ENCODE measurements at places on chromosomes 5 and 9.

GRCh38 chr5:115683081-115683480 is 57.2 kb upstream of the TMED7 start:
- DNase-seq, result no peak

GRCh38 chr9:130663977-130664250 is 480 bp upstream of the PRDM12 start:
- no peak for DNase-seq

- peak; percentile 33 for DNase-seq
Measured at GRCh38 chr9:128787659-128788058, 606 bp downstream of the TBC1D13 start.

DNA sequence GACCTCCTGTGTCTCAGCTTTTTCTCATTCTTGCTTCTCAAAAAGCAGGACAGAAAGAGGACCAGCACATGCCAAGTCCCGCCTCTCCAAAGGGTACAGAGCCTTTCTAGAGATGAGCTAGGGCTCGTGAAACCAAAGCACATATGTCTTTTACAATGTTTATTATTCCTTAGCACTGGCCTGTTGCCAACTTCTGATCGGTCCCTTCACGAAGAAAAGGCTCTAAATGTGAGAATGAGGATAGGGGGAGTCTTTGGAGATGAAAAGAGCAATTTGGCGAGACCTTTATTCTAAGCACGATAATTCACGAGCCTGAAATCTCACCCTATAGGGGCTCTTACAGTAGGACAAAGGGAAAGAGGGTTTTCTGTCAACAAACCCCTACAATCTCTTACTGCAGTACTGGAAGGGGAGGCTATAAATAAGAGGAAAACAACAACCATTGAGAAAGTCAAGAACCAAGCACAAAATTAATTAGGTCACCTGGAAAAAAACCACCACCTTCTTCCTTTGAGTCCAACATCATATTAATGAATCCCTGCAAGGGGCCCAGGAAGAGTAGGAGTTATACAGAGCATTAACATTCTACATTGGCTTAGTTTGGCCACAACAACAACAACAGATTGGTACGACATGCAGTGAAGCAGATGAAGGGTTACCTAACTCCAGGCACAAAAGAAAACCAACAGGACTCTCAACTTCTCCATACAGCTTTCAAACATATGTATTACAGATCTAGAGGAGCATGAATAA is 309.5 kb downstream of the PDE4D start:
- no peak for DNase-seq

DNA sequence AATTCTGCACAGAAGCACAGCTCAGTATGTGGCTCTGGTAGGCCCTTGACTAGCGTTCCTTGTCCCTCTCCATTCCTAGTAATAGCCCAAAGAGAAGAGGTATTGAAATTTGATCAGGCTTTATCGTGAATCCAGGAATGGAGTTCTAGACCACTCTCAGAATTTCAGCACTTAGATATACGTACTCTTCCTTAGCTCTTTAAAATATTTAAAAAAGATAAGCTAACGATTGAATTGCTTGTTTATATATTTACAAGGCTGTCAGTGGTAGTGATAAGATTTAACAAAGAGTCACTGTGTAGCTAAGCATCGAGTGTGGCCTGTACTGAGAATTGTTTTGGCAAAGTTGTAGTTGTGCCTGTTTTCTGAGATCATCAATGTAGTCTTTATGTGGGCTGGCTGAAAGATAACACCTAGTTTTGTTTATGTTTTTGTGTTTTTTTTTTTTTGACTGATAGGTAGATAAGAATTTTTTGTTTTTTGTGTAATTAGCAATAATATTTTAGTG is 2.5 kb downstream of the KIAA1958 start:
- DNase-seq, result no peak

GRCh38 chr5:173628501-173628900 is 12.1 kb upstream of the BOD1 start:
- DNase-seq, result no peak

DNA sequence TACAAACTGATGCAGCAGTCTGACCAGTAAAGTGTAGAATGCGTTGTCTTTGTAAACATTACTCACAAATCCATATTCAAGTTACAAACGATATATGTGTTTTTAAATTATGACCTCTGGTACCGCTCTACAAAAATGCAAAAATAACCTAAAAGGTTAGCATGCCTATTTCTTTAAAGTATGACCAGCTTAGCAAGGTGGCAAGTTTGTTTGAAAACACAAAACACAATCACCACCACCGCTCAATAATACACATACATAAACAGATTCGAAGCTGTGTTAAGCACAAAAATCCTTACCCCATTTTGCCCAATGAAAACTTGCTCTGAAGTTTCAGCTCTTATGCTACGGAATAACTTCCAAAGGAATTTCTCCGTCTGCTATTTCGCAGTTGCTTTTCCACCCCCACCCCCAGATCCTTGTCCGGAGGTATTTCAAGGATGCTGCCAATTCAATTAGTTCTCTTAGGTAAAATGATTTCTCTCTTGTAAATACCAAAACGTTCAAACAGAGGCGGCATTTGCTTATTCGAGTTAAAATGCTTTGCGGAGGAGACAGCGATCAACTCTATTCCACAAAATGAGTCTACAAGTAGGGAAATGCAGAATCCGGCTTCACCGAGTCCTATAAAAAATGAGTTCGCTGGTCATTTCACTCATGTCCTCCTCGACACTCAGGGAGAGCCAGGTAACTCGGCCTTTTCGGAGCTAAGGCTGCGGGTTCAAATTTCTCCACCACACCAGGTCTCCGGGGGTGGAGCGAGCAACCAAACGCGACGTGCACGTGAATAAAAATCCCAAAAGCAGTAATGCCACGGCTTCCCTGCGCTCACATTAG is 1.2 kb downstream of the HOMER1 start:
- DNase-seq, result no peak

DNA sequence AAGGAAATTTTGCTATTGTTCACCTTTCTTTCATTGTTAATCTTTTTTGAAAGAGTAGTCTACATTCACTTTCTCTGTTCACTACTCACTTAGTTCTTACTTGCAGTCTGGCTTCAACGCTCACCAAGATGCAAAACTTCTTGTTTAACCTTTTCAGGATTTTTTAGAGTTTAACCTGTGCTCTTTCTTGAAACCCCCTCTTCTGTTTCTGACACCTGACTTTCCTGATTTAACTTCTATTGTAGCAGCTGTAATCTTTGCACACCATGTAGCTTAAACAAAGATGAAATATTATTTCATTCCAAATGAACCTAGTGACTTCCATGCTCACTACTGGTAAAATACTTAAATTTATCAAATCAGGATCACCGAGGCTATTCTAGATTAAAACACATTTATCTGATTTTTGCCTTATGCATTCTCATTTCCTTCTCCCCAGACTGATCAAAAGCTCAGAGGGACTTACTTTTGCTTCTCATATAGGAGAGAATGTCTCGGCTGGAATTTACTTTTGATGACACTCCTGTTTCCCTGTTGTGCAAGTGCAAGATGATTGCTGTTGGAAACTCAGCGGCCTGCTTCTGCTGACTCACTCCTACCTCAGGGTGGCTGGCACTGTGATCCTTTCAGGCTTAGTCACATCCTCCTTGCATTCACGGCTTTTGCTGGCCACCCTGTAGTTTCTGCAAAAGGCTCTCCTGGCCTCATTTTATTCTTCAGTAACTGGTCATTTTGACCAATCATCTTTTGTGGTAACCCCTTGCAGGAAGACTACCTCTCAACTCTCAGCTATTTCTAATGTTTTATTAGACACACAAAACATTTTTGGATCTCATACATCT is 109.3 kb upstream of the IFNE start:
- peak; percentile 99 for DNase-seq
